Endodermal cell (in vitro differentiated cells): ENCODE measurements at places on chromosomes 6 and 20.

DNA sequence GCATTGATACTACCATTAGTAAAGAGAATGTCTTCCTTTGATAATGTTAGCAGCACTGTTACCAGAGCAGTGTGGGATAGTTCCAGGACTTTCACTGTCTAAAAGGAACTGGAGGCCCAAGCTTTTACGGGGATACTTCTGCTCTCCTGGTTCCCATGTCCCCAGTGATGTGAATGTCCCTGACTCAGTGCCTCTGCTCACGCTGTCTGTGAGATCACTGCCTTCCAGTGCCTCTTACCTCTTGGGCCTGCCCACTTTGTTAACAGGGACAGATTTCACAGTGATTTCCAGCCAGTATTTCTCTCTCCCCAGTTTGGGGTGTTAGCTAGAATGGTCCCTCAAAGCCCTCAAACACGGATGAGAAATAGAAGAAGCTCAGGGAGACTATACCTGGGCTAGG is 14.4 kb downstream of the PTPRA start:
- DNase-seq: no peak

- DNase-seq: no peak
Observed at GRCh38 chr6:139832493-139833305, 458.3 kb upstream of the CITED2 start.

DNA sequence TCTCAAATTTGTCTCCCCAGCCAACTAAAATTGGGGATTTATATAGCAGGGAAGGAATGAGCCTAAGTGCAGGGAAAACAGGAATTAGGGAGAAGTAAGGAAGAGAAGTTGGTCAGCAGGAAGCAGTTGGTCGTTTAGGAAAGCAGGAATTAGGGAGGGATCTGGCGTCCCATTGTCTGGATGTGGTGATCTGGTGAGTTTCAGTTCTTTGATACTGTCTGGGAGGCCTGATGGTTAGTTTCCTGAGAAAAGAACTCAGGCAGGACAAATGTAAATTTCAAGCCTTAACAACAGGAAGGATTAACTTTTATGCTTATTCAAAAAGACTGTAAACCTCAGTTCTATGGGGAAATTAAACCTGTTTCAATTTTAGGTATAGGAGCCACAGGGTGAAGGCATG is 116.2 kb upstream of the PRL start:
- DNase-seq: no peak

GRCh38 chr6:43766500-43766853 is 3.5 kb upstream of the VEGFA start:
- DNase-seq: no peak

DNA sequence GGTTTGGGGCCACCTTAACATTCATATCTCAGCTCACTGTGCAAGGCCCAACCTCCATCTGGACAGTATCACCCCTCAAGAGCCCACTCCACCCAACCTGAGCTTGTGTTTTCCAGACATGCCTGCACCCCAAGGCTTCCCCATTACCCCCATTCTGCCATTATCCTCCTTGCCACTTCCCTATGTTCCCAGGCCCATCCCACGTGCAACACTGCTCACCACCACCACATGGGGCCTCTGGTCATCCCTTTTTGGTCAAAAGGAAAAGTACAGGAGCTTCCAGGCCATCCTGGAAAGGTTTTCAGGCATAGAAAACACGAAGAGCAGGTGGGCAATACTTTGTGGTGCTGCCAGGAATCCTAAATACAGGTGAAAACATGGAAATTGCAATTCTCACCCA is 140.3 kb downstream of the SYNDIG1 start:
- peak; percentile 58 for DNase-seq

DNA sequence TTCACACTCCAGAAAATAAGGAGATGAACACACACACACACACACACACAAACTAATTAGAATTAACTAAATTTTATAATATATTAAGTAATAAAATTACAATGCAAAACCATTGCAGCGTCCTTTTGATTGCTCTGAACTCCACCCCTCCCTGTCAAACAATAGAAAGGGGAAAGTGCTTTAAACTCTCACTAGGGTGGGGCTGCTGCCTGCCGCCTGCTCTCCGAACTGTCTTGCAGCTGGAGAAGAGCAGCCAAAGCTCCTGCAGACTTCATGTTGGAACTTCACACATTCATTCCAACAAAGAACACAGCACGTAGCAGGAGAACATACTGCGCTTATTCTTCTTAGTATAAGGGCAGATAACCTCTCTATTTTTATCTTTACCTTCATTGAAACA is 83.2 kb downstream of the GCLC start:
- no peak for DNase-seq

GRCh38 chr6:30841644-30842504 is 42.4 kb upstream of the DDR1 start:
- DNase-seq: no peak

DNA sequence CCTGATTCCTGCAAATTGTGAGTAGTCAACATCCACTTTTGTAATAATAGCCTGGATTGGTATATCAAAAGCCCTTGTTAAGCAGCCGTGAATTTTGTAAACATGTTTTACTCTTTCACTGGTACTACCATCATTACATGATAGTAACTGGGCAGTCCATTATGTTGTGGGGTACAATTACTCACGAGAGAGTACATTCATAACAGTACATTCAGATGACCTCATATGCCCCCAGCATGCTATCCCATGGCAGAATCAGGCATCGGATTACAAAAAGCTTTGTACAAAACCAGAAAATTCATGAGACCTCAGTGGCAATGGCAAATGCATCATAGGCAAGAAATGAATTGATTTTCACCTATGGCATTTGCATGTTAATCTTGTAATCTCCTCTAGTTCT is 166.2 kb downstream of the EPM2A start:
- no peak for DNase-seq

DNA sequence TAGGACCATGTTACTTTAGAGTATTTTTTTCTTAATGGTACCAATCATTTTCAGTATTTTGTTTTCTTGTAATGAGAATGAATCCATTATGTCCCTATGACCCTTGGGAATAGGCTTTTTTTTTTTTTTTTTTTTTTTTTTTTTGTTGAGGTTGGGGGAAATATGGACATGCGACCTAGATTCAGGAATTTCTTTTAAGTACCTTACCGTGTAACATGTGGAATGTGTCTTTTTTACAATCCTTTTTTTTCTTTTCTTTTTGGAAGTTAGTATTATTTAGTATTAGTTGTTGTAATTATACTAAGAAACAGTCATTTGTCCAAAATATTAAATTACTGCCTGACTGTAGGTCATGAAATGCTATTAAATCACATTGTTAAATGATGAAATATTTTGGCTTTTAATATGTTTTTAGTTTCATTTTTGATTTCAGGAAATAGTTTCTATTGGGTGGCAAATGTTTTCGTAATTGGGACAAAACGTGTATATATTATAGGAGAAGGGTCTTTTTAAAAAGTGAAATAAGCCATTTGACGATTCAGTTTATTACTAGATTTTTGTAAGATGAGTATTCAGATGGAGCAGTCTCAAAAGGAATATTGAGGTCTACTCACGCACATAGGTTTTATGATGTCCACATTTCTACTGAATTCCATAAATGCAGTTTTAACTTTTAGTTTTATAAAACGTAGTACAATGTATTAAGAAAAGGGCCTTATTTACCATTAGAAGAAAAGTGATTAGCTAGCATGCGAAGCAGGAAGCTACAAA is 4.9 kb downstream of the ARID1B start:
- no peak for DNase-seq

DNA sequence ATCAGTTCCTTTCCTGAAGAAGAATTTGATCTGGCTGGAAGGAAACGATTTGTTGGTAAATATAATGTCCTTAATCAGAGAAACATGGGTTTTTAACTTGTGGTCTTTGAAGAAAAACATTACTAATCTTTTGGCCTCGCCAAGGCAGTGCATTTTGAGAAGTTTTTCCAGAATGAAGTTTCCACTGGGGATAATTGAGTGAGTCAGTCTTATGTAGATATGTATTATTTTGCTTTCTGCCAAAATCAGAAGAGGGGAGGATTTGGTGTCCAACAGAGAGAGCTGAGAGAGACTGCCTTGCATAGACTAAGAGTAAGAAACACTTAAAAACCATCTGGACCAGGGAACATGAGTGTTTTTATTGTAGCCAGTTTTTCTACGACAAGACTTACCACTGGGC is 79.9 kb downstream of the FNDC1 start:
- DNase-seq: no peak

GRCh38 chr6:129801909-129802308 is 59.2 kb downstream of the TMEM244 start:
- peak; percentile 56 for DNase-seq

- DNase-seq: no peak
Observed at GRCh38 chr6:16769986-16770376, 8.7 kb upstream of the ATXN1 start.

- DNase-seq: no peak
Observed at GRCh38 chr20:43731927-43732326, 5.1 kb upstream of the GTSF1L start.

GRCh38 chr6:107753778-107754177 is 70.3 kb downstream of the SCML4 start:
- no peak for DNase-seq

DNA sequence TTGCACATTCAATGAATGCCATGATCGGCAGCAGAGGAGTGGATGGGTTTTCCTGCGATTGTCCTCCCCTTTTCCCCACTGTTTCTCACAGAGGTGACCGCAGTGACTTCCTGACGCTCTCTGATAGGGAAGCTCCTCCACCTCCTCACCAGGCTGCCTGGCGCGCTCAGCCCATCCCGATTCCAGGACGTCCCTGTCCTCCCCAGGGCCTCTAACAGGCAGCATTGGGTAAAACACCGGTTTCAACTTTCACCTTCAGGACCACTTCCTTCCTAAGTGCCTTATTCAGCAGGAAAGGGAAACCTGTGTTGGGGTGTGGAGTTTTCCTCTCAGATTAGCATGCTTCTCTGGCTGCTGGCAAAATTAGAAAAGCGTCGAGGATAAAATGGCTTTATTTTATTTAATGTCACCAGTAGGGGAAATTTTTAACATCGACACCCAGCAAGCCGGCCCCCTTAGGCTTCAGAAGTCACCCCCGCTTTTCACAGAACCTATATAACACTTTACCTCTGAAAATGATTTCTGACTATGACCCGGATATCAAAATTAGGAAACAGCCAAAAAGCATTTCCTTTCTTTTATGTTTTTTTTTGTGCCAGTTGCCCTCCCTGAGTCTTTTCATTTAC is 570.4 kb upstream of the GJE1 start:
- peak; percentile 81 for DNase-seq

DNA sequence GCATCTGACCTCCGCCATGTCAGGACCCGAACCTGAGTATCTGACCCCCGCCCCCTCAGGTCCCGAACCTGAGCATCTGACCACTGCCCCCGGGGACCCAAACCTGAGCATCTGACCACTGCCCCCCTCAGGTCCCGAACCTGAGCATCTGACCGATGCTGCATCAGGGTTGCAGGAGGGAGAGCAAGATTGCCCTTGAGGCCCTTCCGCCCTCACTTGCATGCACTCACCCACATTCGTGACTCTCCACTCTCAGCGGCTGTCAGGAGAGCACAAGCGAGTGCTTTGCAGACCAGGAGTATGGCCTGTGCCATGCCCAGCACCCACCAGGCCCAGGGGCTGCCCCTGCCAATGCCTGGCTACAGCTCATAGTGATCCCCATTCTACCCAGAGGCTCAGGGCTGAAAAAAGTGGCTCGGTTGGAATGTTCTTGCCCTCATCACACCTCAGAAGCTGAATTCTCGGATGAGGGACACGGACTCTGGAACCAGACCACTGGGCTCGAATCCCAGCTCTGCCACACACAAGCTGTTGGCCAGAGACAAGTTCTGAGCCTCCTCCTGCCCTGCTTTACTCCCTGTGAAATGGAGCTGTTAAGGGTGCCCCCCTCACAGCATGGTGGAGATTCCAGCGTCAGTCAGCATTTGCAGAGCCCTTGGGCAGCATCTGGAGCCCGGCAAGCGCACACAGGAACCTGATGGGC is 82.1 kb downstream of the DLL1 start:
- DNase-seq: peak; percentile 30

- peak; percentile 89 for DNase-seq
Observed at GRCh38 chr6:35213298-35213791, 411 bp upstream of the SCUBE3 start.

DNA sequence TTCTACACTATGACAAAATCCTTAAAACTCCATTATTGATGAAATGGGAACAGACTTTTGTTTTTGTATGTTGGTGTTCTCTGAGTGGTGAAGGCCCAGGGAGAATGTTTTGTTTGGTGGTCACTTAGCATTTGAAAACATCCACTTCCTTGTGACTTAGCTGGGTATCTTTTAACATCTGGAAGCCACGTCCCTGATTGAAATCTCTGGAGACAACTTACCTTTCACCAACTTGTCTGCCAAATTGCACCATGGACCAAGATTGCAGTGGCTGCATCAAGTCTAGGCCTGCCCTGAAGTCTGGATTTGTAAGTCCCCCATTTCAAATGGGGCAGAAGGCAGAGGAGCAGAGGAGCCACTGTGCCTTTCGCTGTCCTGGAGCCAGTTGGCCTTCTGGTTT is 534 bp upstream of the EFCAB8 start:
- DNase-seq: no peak

GRCh38 chr6:100088009-100088408 is 94.0 kb upstream of the MCHR2 start:
- no peak for DNase-seq

DNA sequence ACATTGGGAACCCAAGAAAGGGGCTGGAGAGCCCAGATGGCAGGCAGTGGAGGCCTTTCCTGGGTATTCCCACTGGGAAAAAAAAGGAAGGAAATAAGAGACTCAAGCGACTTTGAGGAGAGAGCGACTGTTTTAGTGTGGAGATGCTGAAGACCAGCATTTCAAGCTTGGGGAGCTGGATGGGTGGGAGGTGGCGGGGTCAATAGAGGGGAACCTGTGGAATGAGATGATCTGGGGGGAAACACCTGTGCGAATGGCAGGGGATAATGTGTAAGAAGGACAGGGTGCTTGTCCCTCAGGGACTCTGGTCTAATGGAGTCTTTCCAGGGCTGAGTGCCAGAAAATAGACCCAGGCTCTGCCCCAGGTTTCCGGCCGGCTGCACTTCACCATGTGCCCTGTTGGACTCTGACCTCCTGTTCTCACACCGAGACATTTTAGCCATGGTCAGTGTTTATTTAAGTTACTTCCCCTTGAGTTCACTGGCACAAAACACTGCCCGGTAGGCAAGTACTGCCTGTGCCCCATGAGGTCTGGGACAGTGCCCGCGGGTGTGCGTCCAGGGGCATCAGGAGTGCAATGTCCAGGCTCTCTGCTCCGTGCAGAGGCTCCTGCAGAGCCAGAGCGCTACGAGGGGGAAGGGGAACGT is 50.4 kb upstream of the NKX2-2 start:
- peak; percentile 23 for DNase-seq

DNA sequence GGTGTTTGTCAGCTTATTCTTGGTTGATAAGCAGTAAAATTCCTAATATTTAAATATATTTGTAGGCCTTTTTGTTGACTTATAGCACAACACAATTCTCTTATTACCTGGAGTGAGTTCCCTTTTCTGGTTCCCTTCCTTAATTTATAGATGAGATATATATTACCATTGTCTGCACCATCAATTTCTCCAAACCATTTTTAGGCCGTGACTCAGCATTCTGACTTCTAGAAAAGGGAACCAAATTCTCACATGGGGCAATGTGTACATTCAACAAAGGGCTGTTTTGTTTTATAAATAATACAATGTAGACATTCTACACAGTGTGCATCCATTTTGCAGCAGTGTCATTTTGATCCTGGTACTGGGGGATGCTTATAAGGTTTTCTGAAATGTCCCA is 52.8 kb downstream of the NCOA7 start:
- no peak for DNase-seq
